CD4-positive, alpha-beta T cell treated with Interleukin-1 beta for 1 hour (primary cell): ENCODE measurements at places on chromosomes 6 and 20.

DNA sequence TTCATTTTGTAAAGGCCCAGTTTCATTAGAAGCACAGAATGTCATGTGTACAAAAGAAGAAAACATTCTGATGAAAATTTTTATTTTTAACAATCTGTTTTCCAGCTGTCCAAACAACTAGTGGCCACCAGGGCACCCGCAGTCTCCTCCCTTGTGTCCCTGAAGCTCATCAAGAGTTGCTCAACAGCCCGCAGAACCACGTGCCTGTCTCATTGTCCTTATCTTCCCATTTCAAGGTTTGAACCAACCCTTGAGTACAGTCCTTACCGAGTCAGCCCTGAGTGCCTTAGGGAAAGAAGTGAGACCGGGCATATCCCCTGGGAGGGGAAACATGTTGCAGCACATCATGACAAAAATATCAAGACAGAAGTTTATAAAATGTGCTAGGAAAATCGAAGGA is 15.9 kb upstream of the ZNF133 start:
- DNase-seq = no peak

GRCh38 chr6:111625461-111626391 is 20.0 kb upstream of the TRAF3IP2 start:
- DNase-seq = no peak

DNA sequence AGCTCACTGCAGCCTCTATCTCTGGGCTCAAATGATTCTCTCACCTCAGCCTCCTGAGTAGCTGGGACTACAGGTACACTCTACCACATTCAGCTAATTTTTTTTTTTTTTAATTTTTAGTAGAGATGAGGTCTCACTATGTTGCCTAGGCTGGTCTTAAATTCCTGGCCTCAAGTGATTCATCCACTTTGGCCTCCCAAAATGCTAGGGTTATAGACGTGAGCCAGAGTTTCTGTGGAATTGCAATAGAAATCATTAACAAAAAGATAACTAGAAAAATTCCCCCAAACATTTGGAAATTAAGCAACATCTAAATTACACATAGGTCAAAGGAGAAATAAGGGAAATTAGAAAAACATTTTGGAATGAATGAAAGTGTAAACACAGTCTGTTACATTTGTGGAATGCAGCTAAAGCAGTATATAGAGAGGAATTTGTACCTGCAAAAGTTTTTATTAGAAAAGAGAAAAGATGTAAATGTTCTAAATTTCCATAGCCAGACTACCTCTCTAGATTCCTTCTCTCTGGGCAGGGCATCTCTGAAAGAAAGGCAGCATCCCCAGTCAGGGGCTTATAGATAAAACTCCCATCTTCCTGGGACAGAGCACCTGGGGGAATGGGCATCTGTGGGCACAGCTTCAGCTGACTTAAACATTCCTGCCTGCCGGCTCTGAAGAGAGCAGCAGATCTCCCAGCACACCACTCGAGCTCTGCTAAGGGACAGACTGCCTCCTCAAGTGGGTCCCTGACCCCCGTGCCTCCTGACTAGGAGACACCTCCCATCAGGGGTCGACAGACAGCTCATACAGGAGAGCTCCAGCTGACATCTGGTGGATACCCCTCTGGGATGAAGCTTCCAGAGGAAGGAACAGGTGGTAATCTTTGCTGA is 51.3 kb downstream of the ATRN start:
- no peak for DNase-seq

DNA sequence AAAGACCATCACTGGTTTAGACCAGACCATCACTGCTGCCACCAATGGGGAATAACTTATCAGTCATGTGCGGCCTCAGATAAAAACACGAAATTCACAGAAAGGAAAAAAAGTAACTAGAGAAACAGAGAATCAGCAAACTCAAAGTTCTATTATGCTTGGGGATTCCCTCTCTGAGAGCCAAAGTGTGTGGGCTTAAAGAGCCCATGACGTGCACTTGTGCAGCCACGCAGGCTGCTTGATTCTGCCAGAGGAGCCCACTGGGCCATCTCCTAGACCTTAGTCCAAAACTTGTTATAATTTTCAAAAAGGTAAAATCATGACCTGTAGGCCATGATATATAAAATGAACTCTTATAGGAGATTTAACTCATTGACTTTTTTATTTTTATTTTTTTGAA is 15.2 kb downstream of the RAB44 start:
- no peak for DNase-seq

DNA sequence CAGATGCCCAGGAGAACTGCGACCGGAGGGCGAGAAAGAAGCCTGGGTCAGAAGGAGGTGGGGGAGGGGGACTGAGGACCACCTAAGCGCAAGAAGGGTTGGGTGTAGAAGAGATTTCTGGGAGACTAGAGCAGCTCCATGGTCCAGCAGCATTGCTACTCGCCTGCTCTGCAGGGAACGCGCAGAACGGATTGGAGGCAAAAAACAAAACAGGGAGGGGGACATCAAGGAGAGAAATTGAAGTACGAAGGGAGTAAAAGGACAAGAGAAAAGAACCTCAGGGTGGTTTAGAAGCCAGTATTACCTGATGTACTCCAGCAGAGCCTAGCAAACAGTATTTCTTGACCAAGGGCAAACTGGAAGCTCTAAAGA is 537 bp upstream of the GABBR1 start:
- DNase-seq = no peak

- no peak for DNase-seq
These were observed 250.4 kb downstream of the C6orf118 start for GRCh38 chr6:165059032-165059431.

- no peak for DNase-seq
These were observed 896.6 kb upstream of the MANEA start for GRCh38 chr6:94680669-94681212.

- no peak for DNase-seq
These were observed 10.2 kb upstream of the CHRNA4 start for GRCh38 chr20:63371291-63371865.

GRCh38 chr6:35088281-35089215 is 52.6 kb downstream of the TCP11 start:
- no peak for DNase-seq

DNA sequence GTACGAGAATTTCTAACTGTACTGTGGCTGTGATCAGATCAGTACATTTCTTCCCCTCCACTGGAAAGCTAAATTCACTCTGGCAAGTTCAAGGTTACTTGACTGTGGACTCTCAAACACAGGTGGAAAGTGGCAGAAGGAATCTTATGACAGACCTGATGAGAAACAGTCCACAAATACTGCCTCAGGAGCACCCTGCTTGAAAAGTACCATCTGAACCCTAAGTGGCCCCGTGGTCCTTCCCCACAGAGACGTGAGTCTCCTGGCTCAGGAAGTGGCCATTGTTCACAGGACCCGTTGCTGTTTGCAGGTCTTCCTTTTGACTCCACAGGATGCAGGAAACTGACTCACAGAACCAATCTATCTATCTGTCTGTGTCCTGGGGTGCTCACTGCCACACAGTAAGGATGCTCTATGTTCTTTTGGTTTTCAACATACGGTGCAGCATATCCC is 47.5 kb upstream of the NHSL1 start:
- DNase-seq = no peak

DNA sequence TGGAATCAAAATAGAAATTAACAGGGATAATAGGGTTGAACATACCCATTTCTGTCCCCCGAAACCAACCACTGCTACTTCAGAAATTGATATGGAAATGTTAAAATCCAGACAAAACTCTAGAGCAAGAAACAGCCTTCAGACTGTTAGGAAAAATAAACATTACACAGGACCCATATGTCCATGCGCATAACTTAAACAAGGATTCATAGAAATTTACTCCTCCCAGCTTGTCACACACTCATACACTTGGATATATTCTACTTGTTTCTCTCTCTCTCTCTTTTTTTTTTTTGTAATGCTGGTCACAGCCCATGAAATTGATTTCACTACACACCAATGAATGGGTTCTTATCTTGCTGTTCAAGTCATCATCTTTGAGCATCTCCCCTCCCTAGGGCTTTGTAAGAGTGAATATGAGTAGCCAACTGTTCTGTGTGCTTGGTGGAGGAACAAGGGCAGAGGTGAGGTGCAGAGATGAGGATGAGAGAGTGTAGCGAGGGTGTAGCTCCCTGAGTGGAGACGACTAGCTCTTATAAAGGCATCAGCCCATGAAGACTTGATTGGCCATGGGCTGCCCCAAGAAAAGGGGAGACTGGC is 61.8 kb upstream of the MLN start:
- no peak for DNase-seq

DNA sequence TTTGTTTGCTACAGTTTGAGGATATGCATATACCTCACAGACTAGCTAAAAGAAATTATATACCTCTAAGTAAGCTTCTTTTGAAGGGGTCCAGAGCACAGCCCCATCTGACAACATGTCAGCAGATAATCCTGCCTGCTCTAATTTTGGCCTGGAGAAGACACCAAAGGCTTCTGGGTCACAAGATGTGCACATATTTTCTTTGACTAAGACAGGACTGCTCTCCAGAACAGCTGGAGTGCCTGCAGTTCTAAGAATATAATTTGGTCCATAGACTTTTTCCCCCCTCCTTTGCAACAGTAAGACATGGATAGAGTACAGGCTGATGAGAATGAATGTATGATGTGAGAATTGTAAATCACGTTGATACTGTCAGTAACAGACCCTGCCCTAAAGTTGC is 107.9 kb upstream of the KCNK16 start:
- DNase-seq = no peak

DNA sequence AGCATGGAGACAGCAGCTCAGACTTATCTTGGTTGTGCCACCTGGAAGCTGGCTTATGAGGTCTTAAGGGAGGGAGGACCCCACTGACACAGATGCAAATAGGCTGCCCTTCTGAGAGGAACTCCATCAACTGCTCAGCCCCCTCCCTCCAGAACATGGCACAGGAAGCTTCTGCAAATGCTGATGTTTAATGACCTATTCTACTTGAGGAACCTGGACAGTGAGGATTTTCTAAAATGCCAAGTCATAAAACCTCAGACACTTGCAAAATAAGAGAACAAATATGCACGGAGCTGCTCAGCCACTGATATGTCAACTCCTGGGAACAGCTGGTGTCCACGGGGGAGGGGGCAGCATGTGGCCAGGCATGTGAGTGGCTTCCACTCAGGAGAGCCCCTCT is 3.5 kb downstream of the CST9 start:
- no peak for DNase-seq

DNA sequence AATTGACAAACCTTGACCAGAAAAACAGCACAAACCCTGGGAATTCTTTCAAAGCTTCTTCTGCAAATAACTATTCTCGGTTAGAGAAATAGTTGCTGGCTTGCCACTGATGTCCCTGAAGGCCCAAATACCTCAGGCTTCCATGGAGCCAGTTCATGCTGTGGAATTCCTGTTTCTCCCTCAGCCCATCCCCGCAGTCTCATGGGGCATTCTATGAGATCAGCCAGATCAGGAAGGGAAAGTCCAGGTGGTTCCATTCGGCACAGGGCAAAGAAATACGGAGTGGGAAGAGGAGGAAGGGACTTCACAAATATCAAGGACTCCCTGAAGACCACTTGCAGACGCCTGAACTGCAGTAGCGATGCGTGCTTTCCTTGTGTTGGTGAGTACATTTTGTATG is 63.3 kb downstream of the MYLK4 start:
- no peak for DNase-seq

GRCh38 chr20:33765592-33765991 is 33.8 kb downstream of the ZNF341 start:
- DNase-seq = no peak

- no peak for DNase-seq
These were observed 277.5 kb upstream of the MAN1A1 start for GRCh38 chr6:119626884-119627619.

DNA sequence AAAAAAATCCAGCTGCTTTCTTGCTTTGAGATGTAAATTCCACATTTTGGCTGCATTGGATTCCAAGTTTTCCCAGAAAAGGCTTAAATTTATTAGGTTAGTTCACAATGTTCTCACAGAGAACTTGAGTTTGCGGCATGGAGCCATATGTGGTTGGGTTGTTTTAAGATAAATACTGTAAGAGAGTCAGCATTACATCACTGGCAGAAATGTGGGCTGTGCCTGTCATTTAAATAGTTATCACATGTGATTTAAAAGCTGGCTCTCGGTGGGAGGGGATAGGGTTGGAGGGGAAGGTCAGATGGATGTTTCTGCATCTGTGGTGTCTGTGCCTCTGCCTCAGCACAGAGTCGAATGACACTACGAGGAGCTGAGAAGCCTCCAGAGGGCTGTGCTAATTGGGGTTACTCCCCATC is 73.8 kb upstream of the SCP2D1 start:
- DNase-seq = no peak

DNA sequence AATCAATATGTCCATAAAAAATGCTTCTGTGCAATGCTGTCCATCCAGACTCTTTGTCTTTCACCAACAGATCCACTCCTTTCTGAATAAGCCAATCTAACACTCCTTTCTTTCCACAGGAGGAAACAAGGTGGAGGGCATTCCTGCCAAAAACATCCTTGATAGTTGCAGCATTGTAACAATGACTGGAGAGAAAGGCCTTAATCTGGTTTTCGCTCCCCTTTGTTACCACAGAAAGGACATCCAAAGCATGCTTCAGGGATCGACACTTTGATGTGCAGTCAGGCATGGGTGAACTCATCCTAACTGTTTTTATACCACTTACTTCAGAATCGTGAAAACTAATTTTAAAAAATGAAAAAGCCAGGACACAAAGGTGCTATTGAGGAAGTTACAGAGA is 7.4 kb downstream of the IBTK start:
- DNase-seq = no peak

GRCh38 chr6:168937054-168937453 is 316.6 kb downstream of the THBS2 start:
- DNase-seq = no peak

DNA sequence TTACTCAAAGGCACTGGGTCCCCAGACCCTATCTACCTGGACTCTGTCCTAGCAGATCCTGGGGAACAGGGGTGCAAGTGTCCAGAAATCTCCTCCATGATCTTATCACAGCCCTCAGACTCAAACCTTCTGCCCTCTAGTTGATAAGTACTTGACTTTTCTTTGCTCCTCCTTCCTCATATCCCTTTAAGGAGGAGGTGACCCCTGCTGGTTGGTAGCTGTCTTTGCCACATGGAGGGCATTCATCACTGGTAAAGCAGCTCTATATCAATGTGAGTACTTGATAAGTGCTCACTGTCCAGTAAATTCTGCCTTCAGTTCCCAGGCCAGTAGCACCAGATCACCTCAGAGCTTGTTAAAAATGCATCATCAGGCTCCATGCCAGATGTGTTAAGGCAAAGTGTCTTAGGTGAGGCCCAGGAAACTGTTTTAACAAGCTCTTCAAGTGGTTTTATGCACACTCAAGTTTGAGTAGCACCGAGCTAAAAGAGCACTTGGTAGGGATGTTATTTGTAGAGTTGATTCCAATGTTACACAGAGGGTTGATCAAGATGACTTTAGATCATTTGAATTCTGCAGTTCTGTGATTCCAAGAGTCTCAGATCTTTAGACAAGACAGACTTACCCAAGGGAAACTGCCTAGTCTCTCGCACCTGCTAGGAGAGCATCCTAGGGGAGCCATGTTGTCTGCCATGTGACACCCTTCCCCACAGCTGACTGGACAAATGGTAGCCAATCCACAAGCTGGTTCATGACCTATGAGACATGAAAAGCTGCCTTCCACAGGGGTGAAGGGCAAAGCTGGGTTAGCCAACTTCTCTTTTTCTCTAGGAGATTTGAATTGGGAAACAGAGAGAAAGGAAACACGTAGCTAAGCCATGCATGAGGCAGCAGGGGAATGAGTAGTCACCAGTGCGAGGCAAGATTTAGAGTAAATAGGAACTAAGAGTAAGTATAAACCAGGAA is 18.6 kb downstream of the TREML2 start:
- peak; percentile 69 for DNase-seq
